ENCODE measurements at places on chromosomes 7 and 10.
A peak's percentile ranks its signal among the peaks of the same experiment; 100 is the strongest.

- DNase-seq, result peak; percentile 32
Measured at GRCh38 chr7:30702200-30702599, 19.9 kb upstream of the CRHR2 start.

GRCh38 chr7:110988348-110988747 is 102.6 kb upstream of the LRRN3 start:
- no peak for DNase-seq

DNA sequence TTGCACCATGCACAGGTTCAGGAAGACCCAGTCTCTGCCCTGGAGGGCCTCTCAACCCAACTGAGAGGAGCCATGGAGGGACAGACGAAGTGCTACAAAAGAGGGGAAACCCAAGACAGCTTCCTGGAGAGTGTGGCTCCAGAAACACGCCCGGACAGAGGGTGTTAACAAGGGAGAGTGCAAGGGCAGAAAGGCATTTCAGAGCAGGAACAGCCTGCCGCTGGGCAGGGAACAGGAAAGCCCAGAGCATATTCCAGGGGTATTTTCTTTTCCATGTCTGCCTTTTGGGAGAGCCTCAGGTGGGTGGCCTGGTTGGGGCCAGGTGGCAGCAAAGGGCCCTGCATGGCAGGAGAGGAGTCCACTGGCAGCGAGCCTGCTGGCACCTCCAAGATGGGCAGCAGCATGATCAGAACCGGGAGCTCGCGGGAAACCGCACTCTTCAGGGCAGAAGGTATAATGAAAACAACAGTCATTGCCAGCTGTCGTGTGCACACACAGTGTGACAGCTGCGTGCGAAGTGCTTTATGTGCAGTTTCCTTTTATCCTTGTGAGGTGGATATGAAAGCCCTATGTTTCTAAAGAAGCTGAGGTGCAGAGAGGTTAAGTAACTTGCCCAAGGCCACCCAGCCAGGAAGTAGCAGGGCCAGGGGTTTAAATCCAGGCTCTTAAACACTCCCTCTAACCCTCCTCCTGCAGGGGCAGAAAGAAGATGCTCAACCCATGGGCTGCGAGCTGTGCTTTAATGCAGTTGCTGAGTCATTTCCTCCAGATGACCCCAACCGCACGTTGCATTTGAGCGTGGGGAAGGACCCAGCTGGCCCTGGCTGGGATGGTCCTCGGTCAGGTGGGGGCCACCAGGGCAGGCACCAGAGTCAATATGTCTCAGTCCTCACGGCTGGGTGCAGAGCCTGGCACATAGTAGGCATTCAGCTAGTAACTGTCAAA is 128.6 kb downstream of the OAT start:
- peak; percentile 38 for DNase-seq

DNA sequence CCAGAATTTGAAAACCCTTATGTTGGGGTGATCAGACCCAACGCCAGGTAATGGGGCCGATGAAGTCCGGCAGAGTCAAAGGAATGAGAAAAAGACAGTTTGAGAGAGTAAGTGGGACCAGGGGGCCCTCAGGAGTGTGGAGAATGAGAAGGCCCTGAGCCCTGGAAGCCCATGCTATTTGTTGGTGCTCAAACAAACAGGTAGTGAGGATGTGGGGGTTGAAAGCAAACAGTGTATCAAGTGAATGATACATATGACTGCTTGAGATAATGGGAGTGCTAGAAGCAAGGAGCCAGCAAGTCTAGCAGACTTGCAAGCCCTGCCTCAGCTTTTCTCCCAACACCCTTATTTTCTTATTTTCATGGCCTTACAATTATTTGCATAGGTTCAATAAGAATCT is 11.2 kb upstream of the SEPTIN14 start:
- DNase-seq, result no peak

DNA sequence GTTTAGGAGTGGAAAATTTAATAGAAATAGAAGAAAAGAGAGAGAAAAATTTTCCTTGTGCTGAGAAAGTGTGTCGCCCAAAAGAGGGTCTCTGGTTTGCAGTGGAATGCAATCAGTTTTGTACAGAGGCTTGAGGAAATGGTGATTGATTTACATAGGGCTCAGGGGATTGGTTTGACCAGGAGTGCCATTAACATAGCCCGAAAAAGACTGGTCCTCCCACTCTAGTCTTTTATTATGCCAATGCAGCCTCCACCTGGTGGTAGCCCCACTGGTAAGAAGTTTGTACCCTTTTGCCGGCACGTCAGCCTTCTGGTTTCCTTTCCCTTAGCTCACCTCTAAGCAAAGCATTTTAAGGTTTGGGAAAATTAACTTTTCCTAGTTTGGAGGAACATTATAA is 885.3 kb downstream of the XPNPEP1 start:
- no peak for DNase-seq

GRCh38 chr7:16982640-16983350 is 101.0 kb upstream of the AGR3 start:
- peak; percentile 15 for DNase-seq

- no peak for DNase-seq
Measured at GRCh38 chr7:92793656-92794205, 42.6 kb downstream of the CDK6 start.

- DNase-seq, result no peak
Measured at GRCh38 chr10:20765066-20765465, 132.0 kb downstream of the NEBL start.

- no peak for DNase-seq
Measured at GRCh38 chr10:88536437-88536836, 46.7 kb downstream of the RNLS start.

GRCh38 chr10:11762706-11763500 is 20.7 kb downstream of the ECHDC3 start:
- no peak for DNase-seq

GRCh38 chr10:48798481-48799254 is 114.0 kb downstream of the WDFY4 start:
- DNase-seq, result no peak

DNA sequence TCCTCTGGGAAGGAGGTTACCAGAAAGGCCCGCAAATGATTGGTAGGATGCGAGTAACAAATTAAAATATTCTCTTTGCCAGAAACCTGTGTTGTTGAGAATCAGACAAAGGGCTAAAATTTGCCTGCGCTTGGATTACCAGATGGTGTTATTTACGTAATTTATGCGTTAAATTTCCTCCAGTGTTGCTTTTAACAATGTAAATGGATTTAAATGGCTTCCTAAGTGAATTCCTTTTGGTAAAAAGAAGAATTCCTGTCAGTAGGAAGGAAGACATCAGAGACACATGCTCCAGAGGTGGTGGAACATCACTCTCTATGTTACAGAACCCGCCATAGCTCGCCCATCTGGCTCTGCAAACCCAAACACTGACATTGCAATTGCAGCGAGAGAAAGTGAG is 520.6 kb downstream of the GALNT17 start:
- DNase-seq, result no peak

DNA sequence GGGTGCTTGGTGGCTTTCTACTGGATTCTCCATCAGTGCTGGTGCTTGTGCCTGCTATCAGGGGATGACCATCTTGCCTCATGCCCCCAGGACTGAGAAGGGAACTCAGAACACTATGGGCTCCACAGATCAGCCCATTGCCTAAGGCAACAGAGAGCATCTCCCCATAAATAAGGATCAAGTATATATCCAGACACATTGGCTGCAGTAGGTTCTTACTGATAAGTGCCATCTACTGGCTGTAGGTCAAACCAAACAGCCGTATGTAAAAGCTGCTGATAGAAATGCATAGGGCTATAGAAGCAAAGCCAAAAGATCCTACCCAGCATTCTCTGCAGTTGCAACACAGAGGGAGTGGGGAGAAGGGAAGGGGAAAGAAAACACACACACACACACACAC is 153.7 kb downstream of the CDK14 start:
- DNase-seq, result no peak

- DNase-seq, result no peak
Measured at GRCh38 chr10:43035800-43036199, 41.1 kb upstream of the RET start.
